AG10803 (cell line): ENCODE measurements at places on chromosomes 7 and 10.

GRCh38 chr10:94413361-94413760, 11.0 kb downstream of the TBC1D12 start:
- DNase-seq = no peak

- DNase-seq = no peak
Measured at GRCh38 chr10:114498413-114499111, 94.3 kb upstream of the AFAP1L2 start.

- no peak for DNase-seq
Measured at GRCh38 chr7:137354396-137354795, 10.9 kb upstream of the PTN start.

DNA sequence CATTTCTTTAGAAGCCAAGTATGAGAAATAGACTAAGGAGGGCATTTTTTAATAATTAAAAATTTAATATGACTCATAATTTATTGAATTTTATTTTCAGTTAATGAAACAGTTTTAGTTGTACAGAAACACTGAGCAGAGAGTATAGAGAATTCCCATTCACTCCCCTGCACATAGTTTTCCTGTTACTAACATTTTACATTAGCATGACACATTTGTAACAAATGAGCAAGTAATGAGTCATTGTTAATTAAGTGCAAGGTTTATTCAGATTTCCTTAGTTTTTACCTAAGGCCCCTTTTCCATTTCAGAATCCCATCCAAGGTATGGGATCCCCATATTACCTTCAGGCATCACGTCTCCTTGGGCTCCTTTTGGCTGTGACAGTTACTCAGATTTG, 271.5 kb upstream of the FZD8 start:
- DNase-seq = peak; percentile 61

DNA sequence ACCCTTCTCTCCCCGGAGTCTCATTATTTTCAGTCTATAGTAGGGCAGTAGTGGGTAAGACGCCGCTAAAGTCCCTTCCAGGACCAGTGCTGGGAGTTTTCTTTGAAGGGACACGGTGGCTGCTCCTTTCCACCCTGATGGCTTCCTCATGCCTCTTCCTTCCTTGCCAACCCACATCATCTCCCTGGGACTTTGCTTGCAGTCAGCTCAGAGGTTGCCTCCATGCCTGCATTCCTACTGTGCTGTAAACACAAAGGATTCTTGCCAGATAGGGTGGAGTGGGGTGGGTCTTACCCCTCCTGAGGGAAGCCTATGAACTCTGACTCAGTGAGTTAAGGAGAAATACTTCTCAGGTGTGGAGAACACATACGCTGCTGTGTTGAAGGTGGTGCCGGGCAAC, 59.9 kb upstream of the IGFBP3 start:
- peak; percentile 44 for DNase-seq

- DNase-seq = no peak
Measured at GRCh38 chr7:66508431-66508830, 120.2 kb upstream of the KCTD7 start.
